Kasumi-1 (cell line): ENCODE measurements at places on chromosomes 7 and 10.

DNA sequence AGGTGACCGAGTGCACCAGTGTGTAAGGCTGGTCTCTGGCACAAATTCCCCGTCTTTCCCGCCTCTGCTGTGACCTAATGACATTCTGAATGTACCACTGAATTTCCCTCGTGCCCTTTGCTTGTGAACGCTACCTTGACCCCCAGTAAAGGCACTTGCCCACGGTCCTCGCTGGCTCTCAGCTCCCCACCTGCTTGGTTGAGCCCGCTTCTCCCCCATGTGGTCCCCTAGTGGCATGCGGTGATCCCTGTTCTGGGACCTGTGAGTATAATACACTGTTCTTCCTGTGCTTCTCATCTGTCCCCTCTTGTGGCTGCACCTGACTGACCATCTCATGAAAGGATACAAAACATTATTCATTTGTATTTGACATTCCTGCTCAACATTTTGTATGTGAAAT is 495.7 kb downstream of the INHBA start:
- DNase-seq: no peak

GRCh38 chr10:63421591-63421990 is 44.2 kb downstream of the JMJD1C start:
- peak; percentile 99 for DNase-seq

GRCh38 chr7:116591202-116592040 is 66.6 kb downstream of the CAV1 start:
- DNase-seq: peak; percentile 55

- no peak for DNase-seq
These were observed 769.6 kb downstream of the GRID1 start for GRCh38 chr10:85597006-85597405.

DNA sequence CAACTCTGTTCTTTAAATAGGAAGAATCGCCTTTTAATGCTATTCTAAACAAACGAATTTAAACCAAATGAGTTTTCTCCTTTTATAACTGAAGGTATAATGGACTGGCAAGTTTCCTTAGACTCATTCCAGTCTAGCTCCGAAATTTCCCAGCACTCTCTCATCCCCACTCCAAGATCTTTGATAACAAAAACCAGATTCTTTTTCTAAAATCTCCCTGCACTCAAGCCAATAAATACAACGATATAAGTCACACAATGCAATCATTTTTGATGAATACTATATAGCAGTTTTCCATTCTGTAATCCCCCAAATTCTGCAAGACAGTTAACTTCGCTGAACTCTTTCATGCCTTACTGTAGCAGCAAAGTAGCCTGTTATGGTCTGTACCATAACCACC is 1.9 kb downstream of the OGA start:
- DNase-seq: no peak

GRCh38 chr7:16098058-16098457 is 323.3 kb downstream of the CRPPA start:
- no peak for DNase-seq

GRCh38 chr7:51065766-51066165 is 250.8 kb downstream of the COBL start:
- DNase-seq: no peak

DNA sequence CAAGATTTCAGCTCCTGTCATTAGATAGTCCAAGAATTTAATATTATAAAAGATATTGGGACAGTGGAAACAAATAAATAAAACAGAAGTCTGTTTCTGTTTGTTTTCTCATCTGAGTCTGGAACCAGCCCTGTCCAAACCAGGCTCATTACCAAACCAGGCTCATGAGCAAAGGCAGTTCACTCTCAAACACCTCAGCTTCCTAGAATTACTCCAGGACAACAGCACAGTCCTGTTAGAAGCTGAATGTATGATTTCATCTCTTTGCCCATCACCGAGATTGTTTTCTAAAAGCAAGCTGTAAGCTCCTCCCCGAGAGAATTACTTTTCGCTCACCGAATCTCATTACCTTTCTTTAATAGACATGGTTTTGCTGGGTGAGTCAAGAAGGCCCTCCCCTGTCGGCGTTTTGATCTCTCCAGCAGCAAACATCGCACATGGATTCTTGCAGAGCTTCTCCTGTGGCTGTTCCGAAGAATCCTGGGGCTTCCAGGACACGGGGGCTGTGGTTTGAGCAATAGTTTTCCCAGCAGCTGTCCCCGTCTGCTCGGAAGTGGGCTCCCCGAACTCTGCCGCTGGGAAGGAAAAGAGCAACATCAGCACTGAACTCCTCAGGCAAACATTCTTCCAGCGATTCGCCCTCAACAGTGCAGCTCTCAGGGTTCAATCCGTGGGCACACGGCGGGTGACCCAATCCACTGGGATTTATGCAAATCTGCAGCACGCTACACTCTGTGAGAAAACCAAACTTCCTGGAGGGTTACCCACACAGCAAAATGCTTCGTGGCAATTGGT is 112.5 kb downstream of the SVIL start:
- DNase-seq: no peak

- no peak for DNase-seq
These were observed 52.6 kb downstream of the TBATA start for GRCh38 chr10:70732569-70732968.

DNA sequence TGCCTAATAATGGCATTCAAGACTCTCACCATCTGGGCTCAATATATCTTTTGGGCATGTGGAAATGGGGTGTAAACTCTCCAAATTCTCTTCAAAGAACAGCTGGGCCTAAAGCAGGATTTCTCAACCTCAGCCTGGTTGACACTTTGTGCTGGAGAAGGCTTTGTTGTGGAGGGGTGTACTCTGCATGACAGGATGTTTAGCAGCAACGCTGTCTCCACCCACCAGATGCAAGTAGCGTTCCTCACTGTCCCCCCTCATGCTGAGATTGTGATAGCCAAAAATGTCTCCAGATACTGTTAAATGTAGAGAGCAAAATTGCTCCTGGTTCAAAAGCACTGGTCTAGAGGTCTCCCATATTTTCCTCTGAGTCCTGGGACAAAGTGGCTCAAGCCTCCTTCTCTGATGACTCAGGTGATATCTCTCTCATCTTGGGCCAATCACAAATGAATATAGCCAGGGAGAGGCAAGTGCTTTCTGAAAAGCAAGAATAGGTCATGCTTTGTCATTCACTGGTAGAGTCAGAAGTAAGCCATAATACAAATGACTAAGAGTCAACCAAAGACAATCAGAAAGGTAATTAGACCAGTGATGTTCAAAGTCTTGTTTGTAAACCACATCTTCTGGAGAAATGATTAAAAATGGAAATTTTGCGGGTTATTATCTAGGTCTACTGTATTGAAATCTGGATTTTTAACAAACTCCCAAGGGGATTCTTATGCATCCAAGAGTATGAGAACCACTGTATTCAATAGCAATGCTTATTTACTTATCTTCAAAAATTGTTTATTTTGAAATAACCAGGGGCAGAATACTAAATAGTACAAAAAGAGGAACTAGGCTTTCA is 330.8 kb downstream of the PTEN start:
- DNase-seq: no peak

- DNase-seq: no peak
These were observed 25.9 kb downstream of the VAX1 start for GRCh38 chr10:117112220-117112619.
